ENCODE measurements at places on chromosomes 4 and X.

DNA sequence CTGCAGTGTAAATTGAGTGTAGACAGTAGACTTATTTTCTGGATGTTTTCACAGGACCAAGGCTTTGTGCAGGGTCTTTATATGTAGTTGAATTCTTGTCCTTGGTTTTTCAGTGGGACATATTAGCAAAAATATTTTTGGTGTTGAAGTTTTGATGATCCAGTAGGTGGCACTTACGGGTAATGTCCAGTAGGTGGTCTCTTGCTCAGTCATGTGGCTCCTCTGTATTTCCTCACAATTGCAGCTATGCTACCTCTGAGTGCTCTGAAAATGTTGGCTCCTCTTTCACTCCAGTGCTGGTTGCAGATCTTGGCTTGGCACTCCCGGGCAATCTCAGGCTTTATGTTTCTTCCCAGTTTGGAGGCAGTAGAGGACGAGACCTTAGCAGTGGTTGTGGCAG is 419.8 kb upstream of the AMOT start:
- no peak for DNase-seq

- no peak for DNase-seq
These were observed 460.3 kb downstream of the MID1IP1 start for GRCh38 chrX:39261446-39262147.

DNA sequence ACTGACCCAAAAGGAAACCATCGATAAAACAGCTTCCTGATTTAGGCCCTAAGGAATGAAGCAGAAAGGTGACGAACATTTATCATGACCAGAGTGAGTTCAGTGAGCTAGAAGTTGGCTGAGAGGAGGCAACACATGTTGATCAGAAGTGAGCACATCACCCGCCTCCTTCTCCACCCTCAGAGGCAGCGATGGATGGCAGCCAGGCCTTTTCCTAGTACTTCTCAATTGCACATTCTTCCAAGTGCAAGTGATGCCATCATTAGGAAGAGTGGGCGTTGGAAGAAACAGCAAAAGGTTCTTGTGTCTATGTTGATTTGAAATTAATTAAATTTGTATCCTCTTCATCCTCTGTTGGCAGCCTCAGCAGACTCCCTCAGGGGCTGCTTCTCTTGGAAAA is 51.7 kb downstream of the TMEM154 start:
- DNase-seq = no peak

DNA sequence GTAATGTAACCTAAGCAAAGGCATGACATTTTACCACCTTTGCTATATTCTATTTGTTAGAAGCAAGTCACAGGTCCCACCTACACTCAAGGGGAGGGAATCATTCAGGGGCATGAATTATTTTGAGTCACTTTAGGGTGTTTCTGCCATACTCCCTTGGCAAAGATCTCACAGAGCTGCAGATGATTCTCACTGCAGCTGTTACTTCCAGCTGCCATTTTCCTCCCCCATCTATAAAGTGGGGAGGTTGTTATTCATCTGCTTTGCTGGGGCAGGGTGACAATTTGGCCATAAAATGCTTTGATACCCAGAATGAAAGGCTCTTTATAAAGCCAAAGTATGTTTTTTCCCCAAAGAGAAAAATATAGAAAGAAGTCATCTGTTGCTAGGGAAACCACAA is 136.5 kb upstream of the SMIM31 start:
- no peak for DNase-seq

DNA sequence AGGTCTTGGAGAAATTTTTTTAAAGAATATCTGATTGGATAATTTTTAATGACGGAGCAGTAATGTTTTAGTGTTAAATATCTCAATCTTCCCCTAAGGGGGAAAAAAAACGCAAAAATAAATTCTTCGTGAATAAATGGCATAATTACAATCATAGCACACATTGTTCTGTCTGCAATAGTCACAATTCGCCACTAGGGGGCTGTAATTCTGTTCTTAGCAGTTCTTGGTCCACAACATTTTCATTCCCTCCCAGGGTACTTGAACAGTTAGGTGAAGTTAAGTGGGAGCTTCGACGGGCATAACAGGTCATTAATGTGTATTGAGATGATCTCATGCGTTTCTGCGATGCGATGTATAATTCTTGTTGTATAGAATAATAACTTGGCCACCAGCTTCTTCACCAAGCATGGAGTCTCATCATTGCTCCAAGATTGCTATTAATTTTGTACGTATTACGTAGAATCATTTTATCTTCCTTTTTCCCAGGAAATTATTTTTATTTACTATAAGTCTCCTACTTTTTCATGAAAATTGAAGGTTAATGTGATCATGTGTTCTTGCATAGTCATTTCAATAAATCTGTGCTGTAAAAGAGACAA is 27.2 kb downstream of the HTR2C start:
- no peak for DNase-seq

DNA sequence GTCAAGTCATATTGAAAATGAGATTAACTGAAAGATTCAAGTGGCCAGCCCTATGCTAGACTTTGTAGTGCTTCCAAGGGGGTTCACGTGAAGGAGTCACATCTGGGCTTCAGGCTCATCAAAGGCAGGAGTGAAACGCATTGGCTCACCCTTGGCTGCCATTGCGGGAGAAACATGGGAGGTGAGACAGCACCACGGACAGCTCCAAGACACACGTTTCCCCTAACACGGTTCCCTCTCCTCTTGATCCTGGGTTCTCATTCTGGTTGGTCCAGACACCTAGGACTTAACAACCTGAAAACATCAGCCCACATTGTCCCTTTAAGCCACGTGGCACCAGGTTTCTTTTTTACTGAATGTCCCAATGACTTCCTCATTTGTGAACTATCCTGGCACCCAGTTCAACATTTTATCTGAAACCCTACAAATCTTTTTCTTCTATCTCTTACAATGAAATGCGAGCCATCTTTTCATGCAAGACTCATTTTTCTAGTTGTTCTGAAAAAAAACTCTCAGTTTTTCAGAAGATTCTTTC is 279.0 kb upstream of the VCX3A start:
- no peak for DNase-seq

- no peak for DNase-seq
These were observed 392.5 kb downstream of the BCOR start for GRCh38 chrX:39705290-39705689.

GRCh38 chr4:80526697-80527096 is 191.2 kb downstream of the CFAP299 start:
- no peak for DNase-seq

DNA sequence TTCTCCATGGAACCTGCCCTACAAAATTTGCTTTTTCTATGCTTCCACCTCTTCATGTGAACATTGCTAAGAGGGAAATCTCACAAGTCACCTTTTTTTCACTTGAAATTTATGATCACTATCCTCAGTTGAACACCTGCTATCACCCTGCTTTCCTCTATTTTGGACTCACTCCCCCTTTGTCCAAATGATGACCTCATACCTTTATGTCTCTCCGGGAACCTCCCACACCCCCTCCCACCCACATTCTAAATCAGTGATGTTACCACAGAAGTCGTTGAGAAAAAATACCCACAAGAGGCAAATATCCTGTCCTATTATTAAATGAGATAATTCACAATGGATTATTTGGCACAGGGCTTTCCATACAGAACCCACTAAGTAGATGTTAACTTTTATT is 156.5 kb downstream of the RNF150 start:
- DNase-seq = no peak

Measured in left renal pelvis (tissue), 4 donors.